Activated T-helper 17 cell treated with anti-CD3 and anti-CD28 coated beads, Interleukin-2, amount 50 U/mL, for 72 hours (primary cell): ENCODE measurements at places on chromosomes 1 and 21.
A peak's percentile ranks its signal among the peaks of the same experiment; 100 is the strongest.

- H3K36me3 ChIP-seq = no peaks in the 10 kb centered on the region
- H3K4me1 ChIP-seq = no peaks in the 10 kb centered on the region
- peaks cover 15% of the 10 kb centered on the region for H3K27me3 ChIP-seq
- H3K27ac ChIP-seq = no peak overlapping the region
Observed at GRCh38 chr1:119779869-119780356, 11.2 kb upstream of the HMGCS2 start.

GRCh38 chr1:77057994-77058585 lies 161.1 kb downstream of the PIGK start:
- H3K27ac ChIP-seq = no peak overlapping the region
- peaks cover 3% of the 10 kb centered on the region for H3K27me3 ChIP-seq
- no peaks in the 10 kb centered on the region for H3K36me3 ChIP-seq
- H3K4me3 ChIP-seq = no peak overlapping the region
- H3K4me1 ChIP-seq = no peaks in the 10 kb centered on the region

GRCh38 chr1:178310685-178311105 lies 186.1 kb downstream of the CLEC20A start:
- no peaks in the 10 kb centered on the region for H3K4me1 ChIP-seq
- no peaks in the 10 kb centered on the region for H3K36me3 ChIP-seq
- H3K27ac ChIP-seq = no peak overlapping the region
- ATAC-seq = peak; percentile 26
- H3K27me3 ChIP-seq = peaks cover 8% of the 10 kb centered on the region

- no peak for ATAC-seq
- peaks cover 11% of the 10 kb centered on the region for H3K4me1 ChIP-seq
- no peak overlapping the region for H3K4me3 ChIP-seq
- H3K27ac ChIP-seq = no peak overlapping the region
Observed at GRCh38 chr1:100250807-100251206, 1.2 kb upstream of the DBT start.

DNA sequence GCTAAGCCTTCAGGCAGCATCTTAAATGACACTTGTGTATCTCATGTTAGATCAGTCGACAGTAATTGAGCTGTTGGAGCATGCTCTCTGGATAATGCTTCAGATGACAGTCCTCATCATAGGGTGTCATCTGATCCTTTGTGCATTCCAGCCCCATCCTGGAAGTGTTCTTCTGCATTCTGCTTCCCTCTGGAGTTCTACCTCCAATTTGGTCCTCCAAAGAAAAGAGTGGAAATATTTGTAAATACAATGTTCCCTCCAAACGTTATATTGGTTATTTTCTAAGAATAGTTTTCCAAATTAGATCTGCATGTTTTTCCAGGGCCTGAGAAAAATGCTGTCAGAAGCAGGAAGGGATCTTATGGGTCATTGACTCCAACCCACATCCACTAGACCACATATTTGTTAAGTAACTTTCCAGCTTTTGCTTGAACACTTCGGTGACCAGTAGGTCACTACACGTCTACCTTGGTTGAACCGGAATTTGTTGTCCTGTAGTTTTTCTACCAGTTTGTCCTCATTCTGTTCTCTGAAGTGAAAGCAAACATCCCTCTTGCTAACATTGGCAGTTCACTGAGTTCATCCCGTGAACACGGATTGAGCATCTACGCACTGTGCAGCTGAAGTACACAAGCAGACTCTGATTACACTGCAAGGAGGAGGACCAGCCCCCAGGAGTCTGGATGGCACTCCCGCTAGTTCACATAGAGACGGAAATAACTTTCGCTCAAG lies 136.0 kb downstream of the TLR5 start:
- peaks cover 10% of the 10 kb centered on the region for H3K27me3 ChIP-seq
- H3K36me3 ChIP-seq = peaks cover 21% of the 10 kb centered on the region
- no peaks in the 10 kb centered on the region for H3K4me1 ChIP-seq
- H3K4me3 ChIP-seq = no peak overlapping the region
- no peak overlapping the region for H3K27ac ChIP-seq

DNA sequence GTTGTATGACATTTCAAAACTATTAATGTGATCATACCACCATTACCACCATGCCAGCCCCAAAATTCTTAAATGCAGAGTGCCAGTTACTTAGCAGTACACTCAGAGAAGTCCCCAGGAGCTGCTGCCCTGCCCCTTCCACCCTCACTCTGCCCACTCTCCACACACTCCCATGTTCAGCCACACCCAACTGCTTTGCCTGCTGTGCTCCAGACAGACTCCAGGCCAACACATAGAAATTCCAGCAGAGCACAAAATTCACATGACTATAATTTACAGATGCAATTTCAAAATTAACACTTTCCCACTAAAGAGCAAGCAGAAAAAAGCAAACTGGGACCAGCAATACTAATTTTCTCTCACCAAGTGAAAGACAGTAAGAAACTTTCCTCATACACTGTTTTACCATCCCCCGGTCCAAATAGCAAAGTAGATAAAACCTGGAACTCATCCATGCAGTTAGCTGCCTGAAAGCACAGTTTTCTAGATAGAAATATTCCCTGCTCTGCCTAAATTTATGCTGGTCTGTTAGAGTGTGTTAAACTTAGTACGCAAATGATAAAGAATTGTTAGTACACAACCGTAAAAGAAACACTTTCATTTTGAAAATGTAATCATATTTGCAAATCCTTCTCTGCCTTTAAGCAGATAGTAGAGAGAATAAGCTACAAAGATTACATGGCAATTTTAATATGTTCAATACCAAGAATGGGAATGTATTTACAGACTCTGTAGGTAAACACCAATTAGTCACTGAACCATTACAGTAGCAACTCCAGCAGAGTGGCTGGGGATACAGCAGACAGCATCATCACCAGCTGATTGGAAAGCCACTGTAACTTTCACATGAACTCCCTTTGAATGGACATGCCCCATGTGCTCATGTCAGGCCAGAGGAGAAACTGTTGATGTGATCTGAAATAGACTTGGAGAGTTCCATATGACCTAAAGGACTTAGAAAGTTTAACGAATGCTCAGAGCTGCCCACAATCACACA lies 176.5 kb downstream of the VAV3 start:
- H3K27ac ChIP-seq = peak overlapping the region; percentile 61
- H3K36me3 ChIP-seq = no peaks in the 10 kb centered on the region
- H3K4me3 ChIP-seq = peak overlapping the region; percentile 68

- peaks cover 8% of the 10 kb centered on the region for H3K4me1 ChIP-seq
- no peak overlapping the region for H3K4me3 ChIP-seq
- peaks cover 91% of the 10 kb centered on the region for H3K36me3 ChIP-seq
- no peaks in the 10 kb centered on the region for H3K27me3 ChIP-seq
Observed at GRCh38 chr1:169128562-169128961, 22.1 kb downstream of the ATP1B1 start.

DNA sequence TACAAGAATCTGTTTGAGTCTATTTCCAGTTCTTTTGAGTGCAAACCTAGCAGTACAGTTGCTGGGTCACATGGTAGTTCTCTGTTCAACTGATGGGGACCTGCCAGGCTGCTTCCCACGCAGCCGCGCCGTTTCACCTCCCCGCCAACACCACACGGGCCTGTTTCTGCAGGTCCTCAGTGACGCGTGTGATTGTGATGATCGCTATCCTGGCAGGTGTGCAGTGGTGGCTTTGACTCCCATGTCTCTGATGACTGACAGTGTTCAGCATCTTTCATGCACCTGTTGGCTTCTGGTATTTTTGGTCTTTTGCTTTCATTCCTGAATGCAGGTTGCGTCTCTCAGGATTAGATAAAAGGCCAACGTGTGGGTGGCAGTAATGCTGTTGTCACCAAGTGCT lies 41.6 kb downstream of the FAAP20 start:
- H3K27ac ChIP-seq = peak overlapping the region; percentile 69
- H3K36me3 ChIP-seq = peaks cover 24% of the 10 kb centered on the region
- H3K27me3 ChIP-seq = no peaks in the 10 kb centered on the region
- H3K4me1 ChIP-seq = peaks cover 10% of the 10 kb centered on the region
- peak overlapping the region; percentile 30 for H3K4me3 ChIP-seq
